Naive thymus-derived CD4-positive, alpha-beta T cell (primary cell): ENCODE measurements at places on chromosomes 1 and 21.
A peak's percentile ranks its signal among the peaks of the same experiment; 100 is the strongest.

DNA sequence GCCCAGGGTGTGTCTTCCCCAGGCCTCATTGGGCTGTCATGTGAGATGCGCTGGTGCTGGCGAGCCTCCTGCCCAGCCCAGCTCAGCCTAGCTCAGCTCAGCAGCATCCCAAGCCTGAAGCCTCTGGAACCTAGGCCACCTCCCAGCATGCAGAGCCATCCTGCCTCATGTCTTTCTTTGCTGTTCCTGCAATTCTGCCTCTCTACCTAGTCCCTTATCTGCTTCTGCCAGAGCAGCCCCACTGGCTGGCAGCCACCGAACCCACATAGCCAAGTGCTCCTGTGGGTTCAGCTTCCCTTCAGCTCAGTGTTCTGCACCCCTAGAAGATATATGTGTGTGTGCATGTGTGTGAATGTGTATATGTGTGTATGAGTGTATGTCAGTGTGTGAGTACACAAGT is 291.5 kb upstream of the VAMP3 start:
- no peak for DNase-seq

DNA sequence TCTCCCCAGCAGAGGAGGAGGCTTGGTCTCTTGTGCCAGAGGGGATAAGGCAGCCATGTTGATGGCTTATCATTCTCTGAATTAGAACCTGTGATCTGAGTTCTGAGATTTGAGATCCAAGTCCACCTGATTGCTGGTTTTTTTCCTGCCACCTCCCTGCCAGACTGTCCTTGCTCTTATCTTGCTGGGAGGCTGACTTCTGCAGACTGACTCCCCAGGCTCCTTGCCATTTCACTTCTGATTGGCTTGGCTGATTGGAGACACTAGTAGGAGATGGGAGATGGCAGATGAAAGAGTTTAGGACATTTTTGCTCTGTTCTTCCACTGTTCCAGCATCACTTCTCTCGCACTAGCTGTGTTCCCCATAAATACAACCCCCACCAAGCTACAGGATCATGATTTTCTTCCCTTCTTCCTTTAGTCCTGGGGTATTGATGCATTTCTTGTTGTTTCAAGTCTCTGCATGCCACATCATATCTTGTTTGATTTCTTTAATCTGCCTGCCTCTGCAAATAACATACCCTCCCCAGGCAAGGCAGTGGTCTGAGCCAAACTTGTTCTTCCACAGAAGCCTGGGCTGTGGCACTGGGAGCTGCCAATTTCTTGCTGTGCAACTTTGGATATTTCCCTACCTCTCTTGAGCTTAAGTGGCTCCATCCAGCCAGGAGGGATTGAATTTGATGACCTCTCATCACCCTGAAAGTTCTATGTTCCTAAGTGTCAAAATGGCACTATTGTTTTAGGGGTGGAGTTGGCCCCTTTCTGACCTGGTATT is 963 bp upstream of the CYP4B1 start:
- DNase-seq: no peak

DNA sequence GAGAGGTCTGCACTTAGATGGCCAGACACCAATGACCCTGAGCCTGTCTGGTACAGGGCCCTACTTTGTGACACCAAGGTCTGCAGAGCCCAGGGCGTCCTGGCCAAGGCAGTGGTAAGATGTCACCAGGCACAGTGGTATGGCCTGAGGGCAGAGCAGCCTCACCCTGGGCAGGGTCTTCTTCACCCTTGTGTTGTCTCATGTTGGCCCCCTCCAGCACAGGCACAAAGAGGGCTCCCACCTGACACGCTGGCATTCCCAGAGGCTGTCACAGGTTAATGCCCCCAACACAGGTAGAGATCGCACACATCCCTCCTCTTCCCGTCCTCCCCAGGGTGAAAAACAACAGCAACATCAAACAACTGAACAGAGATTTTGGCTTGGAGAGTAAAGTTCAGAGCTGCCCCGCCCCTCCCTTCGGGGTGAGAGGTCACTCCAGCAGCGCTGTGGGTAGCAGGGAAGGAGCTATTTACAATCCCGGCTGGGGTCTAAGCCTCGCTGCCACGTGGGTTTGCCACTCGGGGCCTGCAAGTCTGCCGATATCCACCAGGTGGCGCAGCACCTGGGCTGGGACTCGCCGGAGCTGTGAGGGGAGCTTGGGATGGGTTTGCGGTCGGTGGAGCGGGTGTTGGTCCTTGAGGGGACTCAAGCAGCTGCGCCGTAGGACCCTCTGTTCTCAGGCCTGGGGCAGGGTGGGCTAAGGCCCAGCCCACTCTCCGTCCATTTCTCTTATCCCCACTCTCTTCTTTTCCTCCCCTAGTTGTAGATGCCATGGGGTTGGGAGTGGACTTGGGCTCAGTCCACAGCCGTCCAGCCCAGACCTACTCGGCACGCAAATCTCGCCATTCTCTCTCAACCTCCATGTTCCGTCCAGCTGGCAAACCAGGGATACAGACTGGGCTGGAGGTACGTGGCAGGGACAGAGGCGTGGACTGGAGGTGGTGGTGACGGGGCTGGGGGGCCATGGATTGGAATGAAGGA is 12.7 kb downstream of the EFNA3 start:
- peak; percentile 73 for DNase-seq

GRCh38 chr1:86285796-86286195 is 110.3 kb downstream of the ODF2L start:
- DNase-seq: no peak

DNA sequence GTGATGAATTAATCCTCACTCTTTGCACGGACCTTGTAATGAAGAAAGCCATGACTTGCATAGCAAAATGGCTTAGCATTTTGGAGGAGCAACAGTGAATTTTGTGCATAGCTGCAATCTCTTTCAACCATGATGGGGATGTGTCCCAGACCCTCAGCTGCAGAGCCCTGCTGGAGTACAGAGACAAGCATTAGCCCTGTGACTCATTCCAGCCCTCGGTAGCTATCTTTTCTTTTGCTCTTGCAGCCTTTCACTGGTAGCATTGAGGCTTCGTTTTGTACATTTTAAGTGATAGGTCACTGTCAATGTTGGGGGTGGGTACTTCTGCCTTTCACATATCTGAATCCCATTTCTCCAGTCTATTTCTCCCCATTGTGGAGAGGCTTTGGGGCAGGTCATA is 58.4 kb downstream of the SLC35F3 start:
- no peak for DNase-seq
